ENCODE measurements at places on chromosomes 12 and 14. TPM values are rescaled to one million over a fixed set of nuclear protein-coding genes. Genes with fewer than 3 reads are reported as not detected.

AICDA gene
- not detected for total RNA-seq

MAP1LC3B2 gene
- total RNA-seq = 2.5 TPM

- H3K4me1 ChIP-seq = no peaks in the 10 kb centered on the region
- H3K27ac ChIP-seq = no peak overlapping the region
- no peaks in the 10 kb centered on the region for H3K27me3 ChIP-seq
- H3K36me3 ChIP-seq = no peaks in the 10 kb centered on the region
- H3K4me3 ChIP-seq = no peak overlapping the region
- DNase-seq = no peak
Observed at GRCh38 chr12:84412226-84412625, 500.4 kb downstream of the SLC6A15 start.

- H3K27me3 ChIP-seq = no peaks in the 10 kb centered on the region
- H3K4me3 ChIP-seq = no peak overlapping the region
- H3K27ac ChIP-seq = no peak overlapping the region
- DNase-seq = no peak
- H3K4me1 ChIP-seq = no peaks in the 10 kb centered on the region
- H3K36me3 ChIP-seq = no peaks in the 10 kb centered on the region
Observed at GRCh38 chr14:26199590-26200370, 398.1 kb downstream of the NOVA1 start.

GRCh38 chr12:58396239-58396638 lies 454.9 kb downstream of the ATP23 start:
- no peak for DNase-seq
- no peaks in the 10 kb centered on the region for H3K27me3 ChIP-seq
- no peaks in the 10 kb centered on the region for H3K36me3 ChIP-seq

GARIN6 gene
- not detected for total RNA-seq

DNA sequence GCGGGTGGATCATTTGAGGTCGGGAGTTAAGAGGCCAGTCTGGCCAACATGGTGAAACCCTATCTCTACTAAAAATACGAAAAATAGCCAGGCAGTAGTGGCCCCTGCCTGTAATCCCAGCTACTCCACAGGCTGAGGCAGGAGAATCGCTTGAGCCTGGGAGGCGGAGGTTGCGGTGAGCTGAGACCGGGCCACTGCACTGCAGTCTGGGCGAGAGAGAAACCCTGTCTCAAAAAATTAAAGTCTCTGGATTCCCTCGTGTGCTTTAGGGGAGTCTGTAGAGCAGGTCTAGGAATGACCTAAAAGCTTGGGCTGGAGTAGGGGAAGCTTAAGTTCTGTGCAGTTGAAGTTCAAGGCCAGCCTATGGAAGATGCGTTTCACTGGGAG lies 697 bp upstream of the TULP3 start:
- DNase-seq = no peak
- peak overlapping the region; percentile 94 for H3K27ac ChIP-seq
- no peaks in the 10 kb centered on the region for H3K36me3 ChIP-seq
- H3K4me3 ChIP-seq = peak overlapping the region; percentile 94
- H3K27me3 ChIP-seq = no peaks in the 10 kb centered on the region

DNA sequence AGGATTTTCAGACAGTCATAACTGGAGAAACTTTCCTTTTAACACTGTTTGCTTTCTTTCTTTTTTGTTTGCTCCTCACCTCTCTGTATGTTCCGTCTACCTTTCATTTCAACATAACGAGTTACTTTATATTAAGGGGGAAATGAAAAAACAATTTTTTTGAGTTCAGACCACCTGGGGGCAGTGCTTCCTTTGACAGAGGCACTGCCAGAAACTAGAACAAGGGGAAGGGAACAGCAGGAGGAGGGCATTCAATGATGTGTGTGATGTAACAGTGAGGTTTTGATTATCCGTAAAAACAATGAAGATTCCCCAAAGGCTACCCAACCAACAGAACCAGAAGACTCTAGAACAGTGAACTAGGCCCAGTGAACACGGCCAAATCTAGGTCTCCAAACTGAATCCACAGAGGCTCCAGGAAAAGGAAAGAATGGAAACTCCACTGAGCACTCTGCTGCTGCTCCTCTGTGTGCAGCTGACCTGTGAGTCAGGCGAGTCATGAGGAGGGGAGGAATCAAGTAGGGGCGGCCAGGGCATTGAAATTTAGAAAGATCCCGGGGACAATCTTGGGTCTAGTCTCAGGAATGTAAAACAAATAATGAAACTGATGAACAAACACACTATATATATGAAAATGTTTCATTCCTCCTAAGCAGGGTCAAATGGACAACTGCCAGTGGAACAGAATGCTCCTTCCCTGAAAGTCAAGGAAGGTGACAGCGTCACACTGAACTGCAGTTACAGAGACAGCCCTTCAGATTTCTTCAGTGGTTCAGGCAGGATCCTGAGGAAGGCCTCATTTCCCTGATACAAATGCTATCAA lies 323.5 kb downstream of the DAD1 start:
- H3K4me1 ChIP-seq = no peaks in the 10 kb centered on the region
- H3K27me3 ChIP-seq = no peaks in the 10 kb centered on the region
- H3K27ac ChIP-seq = no peak overlapping the region
- DNase-seq = no peak
- no peaks in the 10 kb centered on the region for H3K36me3 ChIP-seq
- no peak overlapping the region for H3K4me3 ChIP-seq

DNA sequence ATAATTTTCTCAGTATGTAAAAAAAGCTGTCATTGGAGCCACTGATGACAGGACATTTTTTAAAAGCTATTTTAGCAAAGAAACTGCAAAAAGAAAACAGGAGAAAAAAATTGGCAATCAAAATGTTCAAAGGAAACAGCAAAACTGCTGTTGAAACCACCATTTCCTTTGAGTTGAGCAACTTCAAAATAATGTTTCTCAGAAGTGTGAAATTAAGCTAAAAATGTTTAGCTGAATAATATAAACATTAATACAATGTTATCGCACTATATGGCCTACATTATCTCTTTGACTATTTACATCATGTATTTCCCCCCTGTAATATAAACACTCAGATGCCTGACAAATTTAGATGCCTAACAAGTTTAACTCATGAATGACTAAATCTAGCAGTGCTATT lies 23.4 kb upstream of the GLIPR1 start:
- no peak overlapping the region for H3K27ac ChIP-seq
- no peaks in the 10 kb centered on the region for H3K27me3 ChIP-seq

DNA sequence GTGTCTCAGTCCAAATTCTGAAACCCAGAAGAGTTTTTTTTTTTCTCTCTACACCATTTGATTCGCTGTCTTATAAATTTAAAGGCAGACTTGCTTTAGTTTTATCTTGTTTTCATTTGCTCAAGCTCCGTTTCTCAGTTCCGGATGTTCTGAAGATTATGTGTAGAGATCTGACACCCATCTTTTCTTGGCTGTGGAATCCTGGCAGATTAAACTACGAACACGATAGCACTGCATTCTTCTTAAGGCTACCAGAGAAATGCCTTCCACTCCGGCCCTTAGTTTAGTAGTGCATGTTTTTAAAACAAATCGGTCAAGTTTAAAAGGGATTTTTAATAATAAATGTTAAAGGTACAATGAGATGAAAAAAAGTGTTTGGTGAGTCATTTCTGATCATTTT lies 106.4 kb downstream of the LMO3 start:
- no peak overlapping the region for H3K4me3 ChIP-seq
- no peaks in the 10 kb centered on the region for H3K36me3 ChIP-seq
- DNase-seq = no peak
- H3K27me3 ChIP-seq = no peaks in the 10 kb centered on the region
- no peaks in the 10 kb centered on the region for H3K4me1 ChIP-seq

DNA sequence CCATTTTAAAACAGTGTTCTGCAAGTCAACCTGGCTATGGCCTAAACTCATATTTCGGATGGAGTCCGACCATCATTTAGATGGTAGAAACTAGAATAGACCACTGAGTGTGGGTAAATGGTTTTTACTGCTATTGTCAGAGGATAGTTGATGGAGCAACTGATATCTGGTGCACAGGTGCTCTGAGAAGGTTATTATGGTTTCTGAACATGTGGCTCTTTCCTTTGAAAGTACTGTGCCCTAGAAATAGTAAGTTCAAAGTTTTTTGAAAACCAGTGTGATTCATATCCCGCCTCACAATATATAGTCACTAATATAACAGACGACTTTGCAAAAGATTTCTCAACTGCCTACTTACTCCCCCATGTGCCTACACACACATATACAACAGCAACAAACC lies 64.4 kb upstream of the BTG1 start:
- H3K36me3 ChIP-seq = no peaks in the 10 kb centered on the region
- DNase-seq = no peak
- H3K4me3 ChIP-seq = no peak overlapping the region
- H3K27ac ChIP-seq = no peak overlapping the region

- H3K27ac ChIP-seq = no peak overlapping the region
- no peaks in the 10 kb centered on the region for H3K36me3 ChIP-seq
- H3K4me3 ChIP-seq = no peak overlapping the region
- DNase-seq = no peak
Observed at GRCh38 chr12:81212996-81213696, 135.3 kb downstream of the ACSS3 start.

GRCh38 chr14:104749111-104749649 lies 3.8 kb upstream of the SIVA1 start:
- peaks cover 14% of the 10 kb centered on the region for H3K36me3 ChIP-seq
- peaks cover 44% of the 10 kb centered on the region for H3K4me1 ChIP-seq
- H3K4me3 ChIP-seq = no peak overlapping the region
- no peaks in the 10 kb centered on the region for H3K27me3 ChIP-seq
- peak overlapping the region; percentile 82 for H3K27ac ChIP-seq
- DNase-seq = peak; percentile 90

NPFF gene
- not detected for total RNA-seq

- no peaks in the 10 kb centered on the region for H3K4me1 ChIP-seq
- no peak for DNase-seq
- H3K27me3 ChIP-seq = no peaks in the 10 kb centered on the region
- H3K4me3 ChIP-seq = no peak overlapping the region
- H3K36me3 ChIP-seq = no peaks in the 10 kb centered on the region
Observed at GRCh38 chr14:62954165-62954564, 91.1 kb downstream of the KCNH5 start.

- peaks cover 3% of the 10 kb centered on the region for H3K4me1 ChIP-seq
- DNase-seq = no peak
- H3K27me3 ChIP-seq = no peaks in the 10 kb centered on the region
- H3K27ac ChIP-seq = no peak overlapping the region
- no peak overlapping the region for H3K4me3 ChIP-seq
- no peaks in the 10 kb centered on the region for H3K36me3 ChIP-seq
Observed at GRCh38 chr14:55706893-55707292, 126.9 kb downstream of the KTN1 start.

All from gastrocnemius medialis (tissue), 4 donors.